ENCODE measurements at places on chromosomes 2 and 18. TPM values are rescaled to one million over a fixed set of nuclear protein-coding genes. Genes with fewer than 3 reads are reported as not detected.

DNA sequence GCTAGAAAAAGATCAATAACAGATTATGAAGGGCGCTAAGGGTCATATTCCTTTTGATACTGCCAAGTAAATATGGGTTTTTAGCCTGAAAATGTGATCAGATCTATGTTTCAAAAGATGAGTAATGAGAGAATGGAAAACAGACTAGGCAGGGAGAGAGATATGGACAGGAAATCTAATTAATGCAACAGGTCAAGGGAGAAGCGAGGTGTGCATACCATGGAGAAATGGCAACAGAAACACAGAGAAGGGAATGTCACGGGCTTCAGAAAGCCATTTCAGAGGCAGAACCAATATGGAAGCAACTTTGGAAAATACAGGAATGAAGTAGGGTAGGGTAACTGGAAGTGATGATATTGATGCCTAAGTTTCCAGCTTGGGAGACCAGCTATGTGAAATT lies 69.3 kb downstream of the SIGLEC15 start:
- DNase-seq = no peak

GRCh38 chr2:201484805-201485204 lies 33.3 kb downstream of the STRADB start:
- peak; percentile 73 for DNase-seq

GRCh38 chr2:207214446-207214845 lies 48.7 kb upstream of the KLF7 start:
- no peak for DNase-seq

Gene BMPR2
- total RNA-seq = 37.9 TPM

GRCh38 chr2:110219496-110220189 lies 7.3 kb upstream of the MTLN start:
- DNase-seq = no peak

Gene RTKN
- 25.7 TPM for total RNA-seq

DNA sequence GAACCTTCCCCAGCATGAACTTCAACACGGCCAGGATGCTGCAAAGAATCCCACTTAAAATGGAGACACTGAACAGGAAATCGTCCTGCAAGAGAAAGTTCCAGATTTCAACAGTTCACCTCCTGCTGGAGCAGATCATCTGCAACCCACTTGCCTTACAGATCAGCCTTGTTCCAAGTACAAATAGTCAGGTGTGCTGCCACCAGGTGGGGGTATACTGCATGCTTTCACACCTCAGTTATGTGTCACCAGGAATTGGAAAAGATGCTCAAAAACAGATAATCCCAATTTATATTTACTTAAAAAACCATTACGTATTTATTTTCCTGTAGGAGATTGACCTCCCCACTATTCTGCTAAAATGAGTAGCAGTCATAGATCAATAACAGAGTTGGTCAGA lies 212.3 kb downstream of the MGAT5 start:
- no peak for DNase-seq

Gene EVX2
- total RNA-seq = not detected

Gene INHBB
- 7.1 TPM for total RNA-seq

DNA sequence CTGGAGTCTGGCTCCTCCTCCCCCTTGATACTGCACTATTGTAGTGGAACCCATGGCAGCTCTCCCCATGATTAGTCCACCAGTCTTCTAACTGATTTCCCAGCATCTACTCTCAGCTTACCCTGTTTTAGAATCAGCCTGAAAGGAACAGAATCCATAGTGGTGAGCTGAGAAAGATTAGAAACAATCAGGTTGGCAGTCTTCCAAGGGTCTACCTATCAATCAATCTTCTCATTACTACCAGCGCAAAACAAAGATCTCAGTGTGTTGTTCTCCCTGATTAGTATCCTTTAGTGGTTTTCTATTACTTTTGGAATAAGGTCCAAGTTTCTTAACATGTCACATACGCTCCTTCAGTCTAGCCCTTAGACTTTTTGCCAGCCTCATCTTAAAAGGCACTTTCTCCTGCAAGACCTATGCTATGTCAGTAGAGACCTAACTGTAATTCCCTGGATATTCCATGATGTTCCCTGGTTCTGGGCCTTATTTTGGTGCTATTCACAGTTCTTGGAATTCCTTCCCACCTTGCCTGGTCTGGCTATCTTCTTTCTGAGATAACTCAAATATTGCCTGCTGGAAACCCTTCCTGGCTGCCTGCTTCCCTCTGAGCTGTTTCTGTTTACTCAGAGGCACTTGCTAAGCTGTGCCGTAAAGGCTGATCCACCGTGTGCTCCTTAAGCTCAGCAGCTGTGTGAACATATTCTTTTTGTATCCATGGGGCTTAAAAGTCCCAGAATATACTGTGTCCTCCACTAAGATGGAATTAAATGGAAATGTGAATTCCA lies 32.6 kb downstream of the LAMA3 start:
- DNase-seq = no peak

Gene PSD4
- 12.9 TPM for total RNA-seq

GRCh38 chr2:239778861-239779558 lies 246.1 kb downstream of the NDUFA10 start:
- no peak for DNase-seq

DNA sequence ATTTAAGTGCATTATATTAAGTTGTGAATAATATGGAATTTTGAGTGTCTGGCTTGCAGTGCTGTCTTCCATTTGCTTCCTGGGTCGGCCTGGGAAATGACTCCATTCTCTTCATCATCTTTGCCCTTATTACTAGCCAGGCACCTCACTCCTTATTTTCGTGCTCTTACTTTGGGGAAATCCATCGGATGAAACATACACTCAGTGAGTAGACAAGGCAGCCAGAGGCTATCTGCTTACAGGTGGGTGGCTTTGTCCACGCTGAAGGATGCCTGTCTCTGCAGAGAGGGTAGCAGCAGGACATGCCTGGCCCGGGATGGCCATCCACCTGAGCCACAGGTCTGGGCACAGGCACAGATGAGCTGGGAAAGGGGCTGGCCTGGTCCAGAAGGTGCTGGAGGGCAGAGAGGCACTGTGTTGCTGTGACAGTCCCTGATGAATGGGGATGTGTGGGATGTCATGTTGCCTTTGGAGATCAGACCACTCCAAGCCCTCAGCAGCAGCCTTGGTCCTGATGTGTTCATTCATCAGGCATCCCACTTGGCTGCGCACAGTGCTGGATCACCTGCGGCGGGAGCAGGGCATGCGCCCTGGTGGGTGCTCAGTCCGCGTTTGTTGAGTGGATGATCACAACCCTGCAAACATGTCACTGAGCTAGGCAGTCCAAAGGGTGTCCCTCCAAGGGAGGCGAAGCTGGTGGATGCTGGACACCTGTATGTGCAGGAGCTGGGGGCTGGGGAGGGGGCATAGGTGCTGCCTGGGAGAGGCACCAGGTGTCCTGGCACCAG lies 236.0 kb downstream of the LDLRAD4 start:
- DNase-seq = no peak

Gene CAB39
- 63.2 TPM for total RNA-seq

DNA sequence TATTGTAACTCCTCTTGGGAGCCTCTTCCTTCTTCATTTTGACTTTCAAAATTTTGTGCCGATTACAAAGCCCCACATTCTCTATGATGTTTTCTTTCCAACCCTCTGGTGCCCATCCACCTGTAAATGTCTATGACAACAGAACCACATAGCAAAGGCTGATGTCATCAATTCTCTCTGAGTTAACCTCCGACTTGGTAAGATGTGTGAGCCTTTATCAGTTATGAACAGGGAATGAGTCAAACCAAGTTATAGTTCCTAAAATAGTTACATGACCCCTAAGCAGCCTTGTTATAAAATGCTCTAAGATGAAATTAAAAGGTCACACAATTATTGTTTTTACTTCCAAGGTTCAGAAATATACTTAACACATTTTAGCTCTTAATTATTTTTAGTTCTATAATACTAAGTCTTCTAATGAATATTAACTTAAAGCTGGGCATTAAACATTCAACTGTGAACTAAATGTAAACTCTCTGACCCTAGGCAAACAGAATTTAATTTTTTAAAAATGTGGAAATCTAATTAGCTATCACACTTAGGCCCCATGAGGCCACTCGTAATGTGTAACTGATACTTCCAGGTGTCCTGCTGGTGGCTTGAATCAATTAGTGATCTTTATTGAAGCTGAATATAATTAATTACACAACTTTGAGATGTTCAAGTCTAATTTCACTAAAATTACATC lies 102.3 kb upstream of the CYRIA start:
- DNase-seq = no peak

DNA sequence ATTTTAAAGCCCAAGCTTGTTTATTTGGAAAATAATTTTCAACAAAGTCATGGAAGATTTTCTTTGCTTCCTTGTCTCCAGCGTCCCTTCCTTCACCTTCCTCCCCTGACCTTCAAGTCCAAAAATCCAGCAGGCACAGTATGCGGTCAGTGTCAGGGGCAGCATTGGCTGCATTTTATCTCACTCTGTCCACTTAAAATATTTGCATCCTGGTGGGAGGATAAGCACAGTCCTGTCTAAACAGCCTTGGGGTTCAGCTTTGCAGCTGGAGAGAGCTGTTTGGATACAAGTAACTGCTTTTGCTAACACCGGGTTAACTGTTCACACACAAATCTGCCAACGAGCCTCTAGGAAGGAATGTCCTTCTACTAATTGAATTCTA lies 318.1 kb downstream of the PDE11A start:
- DNase-seq = no peak

DNA sequence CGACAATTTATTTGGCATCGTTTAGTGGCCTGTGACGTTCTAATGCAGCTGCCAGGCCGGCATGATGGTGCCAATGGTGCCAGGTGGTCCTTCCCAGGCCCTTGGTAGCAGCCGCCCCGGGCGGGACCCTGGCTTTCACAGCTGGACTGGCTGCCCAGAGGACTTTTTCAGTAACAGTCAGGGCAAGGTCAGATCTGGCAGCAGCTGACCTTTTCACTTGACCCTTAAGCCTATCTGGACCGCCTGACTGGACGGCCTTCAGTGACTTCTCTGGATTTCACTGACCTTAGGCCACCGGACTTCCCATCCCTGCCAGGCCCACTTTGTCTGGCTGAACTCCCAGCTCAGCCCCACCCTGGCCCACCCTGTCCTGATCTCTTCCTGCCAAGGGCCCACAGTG lies 15.9 kb downstream of the TRIB2 start:
- no peak for DNase-seq

Gene UGT1A5
- not detected for total RNA-seq

Gene ZBTB7C
- total RNA-seq = 6.3 TPM

DNA sequence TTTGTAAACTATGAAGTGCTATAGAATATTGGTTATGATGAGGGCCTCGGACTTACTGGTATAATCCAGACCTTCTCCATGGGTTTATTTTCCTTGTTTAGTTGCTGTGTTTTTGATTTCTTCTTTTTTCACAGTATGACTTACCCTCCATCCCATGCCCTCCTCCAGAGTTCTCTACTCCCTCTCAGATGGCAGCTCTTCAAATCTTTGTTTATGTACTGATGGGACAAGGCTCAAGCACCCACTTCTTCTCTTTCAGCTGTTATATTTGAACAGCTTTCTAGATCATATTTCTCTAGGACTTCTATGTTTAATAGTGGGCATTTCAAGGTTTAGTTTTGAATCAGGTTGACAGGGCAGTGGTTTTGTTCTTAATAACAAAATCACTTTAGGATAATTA lies 43.9 kb downstream of the CLIP4 start:
- no peak for DNase-seq

Gene CKAP2L
- total RNA-seq = 6.0 TPM

GRCh38 chr2:26088038-26088643 lies 54.3 kb downstream of the RAB10 start:
- peak; percentile 14 for DNase-seq

Gene DTNA
- total RNA-seq = 14.1 TPM

DNA sequence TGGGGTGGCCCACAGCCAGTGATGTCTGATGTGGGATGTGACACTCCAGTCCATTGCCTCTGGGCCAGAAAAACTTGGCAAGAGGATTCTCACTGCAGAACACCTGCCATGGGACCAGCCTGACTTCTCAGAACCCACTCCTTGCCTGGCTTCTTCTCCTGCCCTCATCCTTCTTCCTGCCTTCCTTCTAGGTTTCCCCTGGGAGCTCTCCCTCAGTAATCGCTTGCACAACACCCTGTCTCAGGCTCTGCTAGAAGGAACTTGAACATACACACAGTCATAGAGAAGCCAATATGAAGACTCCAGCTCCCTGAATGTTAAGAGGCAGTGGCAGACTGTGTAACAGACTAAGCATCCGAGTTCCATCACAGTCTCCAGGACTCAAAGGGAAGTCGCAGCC lies 4.3 kb upstream of the COL6A3 start:
- DNase-seq = no peak

Gene C2orf74
- total RNA-seq = 9.2 TPM

DNA sequence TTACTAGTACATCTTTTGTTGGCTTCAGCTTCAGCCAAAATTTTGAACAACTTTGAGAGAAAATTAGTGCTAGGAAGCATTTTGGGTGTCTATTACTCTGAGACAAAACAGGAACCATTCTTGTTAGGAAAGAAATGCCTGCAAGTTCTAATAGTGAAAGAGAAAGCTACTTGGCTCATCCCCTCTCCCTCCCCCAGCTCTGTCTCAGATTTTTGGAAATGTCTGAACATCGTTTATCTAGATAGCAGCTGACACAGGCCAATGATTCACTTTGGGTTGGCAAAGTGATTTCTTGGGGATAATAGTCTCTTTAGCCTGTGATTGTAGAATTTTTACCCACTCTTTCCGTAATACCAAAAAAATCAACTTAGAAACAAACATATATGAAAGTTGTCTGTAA lies 42.3 kb upstream of the PTPRM start:
- no peak for DNase-seq

GRCh38 chr2:168053676-168054075 lies 193.7 kb downstream of the STK39 start:
- DNase-seq = no peak

- no peak for DNase-seq
These were observed 311.3 kb downstream of the ARHGAP15 start for GRCh38 chr2:143440411-143441012.

GRCh38 chr2:205527801-205528200 lies 154.5 kb upstream of the NRP2 start:
- no peak for DNase-seq

Gene SP140
- total RNA-seq = 0.49 TPM

GRCh38 chr2:119106301-119106897 lies 52.2 kb downstream of the C1QL2 start:
- DNase-seq = no peak

Gene CHCHD5
- 6.3 TPM for total RNA-seq

Gene DNAJC5G
- total RNA-seq = not detected

Gene CRYBA2
- not detected for total RNA-seq

Gene INHA
- 0.10 TPM for total RNA-seq

- no peak for DNase-seq
These were observed 139.6 kb downstream of the MYO1B start for GRCh38 chr2:191384829-191385228.

DNA sequence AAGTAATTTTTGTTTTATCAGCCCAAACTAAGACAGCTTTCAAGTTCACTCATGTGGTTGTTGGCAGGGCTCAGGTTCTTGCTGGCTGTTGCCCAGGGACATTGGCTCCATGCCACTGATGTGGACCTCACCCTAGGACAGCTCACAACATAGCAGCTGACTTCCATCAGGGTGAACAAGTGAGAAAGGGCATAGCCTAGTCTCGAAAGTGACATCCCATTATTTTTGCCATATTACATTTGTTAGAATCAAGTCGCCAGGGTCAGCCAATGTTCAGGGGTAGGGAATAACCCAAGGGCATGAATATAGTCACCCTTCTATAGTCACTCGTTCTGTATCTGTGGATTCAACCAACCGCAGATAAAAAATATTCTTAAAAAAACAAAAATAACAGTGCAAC lies 10.7 kb upstream of the CWC22 start:
- DNase-seq = no peak

Data from skin of body (tissue), 3 donors.